ENCODE measurements at places on chromosomes 3 and 15.

DNA sequence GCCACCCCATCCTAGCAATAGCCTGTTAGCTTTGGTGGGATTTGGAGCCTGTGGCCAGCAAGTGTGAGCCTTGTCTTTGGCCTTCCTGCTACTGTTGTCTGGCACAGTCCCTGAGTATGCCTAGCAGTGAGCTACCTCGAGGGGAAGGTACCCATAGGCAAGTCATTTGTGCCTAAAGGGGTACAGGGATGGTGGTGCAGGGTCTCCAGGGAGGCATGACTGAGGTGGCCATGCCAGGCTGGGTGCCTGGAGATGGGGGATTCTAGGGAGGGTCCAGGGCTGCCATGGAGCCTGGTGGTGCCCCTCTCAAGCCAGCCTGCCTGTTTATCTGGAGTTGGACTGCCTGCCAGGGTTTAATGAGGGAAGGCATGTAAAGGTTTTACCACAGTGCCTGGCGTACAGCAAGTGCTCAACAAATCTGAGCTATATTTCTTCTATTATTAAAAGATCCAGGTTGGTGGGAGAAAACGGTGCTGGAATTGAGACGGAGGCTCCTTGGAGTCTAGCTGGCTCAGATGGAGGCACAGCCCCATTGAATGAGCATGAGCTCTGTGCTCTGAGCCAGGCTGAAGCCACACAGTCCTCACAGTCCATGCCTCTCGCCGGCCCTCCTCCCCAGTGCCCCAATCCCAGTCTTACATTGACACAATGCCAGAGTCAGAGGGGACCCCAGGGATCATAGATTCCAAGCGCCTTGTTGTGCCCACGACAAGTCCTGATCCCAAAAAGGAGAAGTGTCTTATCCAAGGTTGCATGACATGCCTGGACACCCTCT lies 76.2 kb downstream of the CORO2B start:
- DNase-seq, result no peak

- DNase-seq, result no peak
Measured at GRCh38 chr3:72479651-72480215, 368.5 kb downstream of the SHQ1 start.

DNA sequence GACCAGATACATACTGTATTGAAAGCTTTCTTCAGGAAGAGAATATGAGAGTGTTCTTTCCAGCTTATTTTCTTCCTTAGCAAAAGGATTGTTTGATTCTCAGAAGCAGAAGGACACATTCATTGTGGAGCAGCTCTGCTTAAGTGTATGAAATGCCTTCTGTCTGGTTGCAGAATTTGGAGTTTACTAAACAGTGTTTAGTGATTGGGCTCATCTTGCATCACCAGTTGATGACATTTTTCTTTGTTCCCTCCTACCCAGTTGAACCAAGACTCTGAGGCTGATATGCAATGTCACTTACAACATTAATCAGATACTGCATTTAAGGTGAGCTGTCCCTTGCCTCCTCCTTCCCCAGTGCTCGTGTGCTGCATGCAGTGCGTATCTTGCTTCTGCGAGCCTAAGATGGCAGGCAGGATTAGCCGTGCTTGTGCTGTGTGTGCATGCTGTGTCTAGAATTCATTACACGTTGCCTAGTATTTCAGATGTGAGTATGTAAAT lies 18.4 kb downstream of the ZBTB38 start:
- DNase-seq, result no peak

- no peak for DNase-seq
Measured at GRCh38 chr15:68364660-68365035, 67.3 kb downstream of the ITGA11 start.

DNA sequence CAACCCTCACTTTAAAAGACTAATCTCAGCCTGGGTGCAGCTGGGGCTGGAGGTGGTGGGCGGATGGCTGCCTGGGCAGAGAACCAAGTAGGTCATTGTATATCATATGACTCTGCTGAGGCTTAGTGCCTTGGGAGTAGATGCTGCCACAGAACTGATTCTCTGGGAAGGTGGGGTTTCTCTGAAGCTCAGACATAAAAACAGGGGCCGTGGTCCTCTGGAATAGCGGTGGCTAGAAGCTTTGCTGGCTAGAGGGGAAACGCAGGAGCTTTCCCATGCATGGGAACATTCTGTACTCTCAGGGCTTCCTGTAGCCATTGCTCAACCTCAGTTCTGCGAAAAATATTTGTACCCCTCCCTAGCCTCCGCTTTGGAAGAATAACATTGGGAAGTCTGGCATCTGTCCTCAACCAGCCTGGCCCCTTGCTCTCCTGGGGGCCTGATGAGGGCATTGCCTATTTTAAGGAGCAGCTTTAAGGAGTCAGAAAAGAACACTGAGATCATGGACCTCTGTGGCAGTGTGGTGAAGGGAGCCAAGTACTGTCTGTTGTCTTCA lies 14.7 kb downstream of the TIMP4 start:
- DNase-seq, result no peak

GRCh38 chr3:66507423-66508260 lies 6.8 kb upstream of the LRIG1 start:
- no peak for DNase-seq

- no peak for DNase-seq
Measured at GRCh38 chr3:145094355-145094941, 1066.5 kb downstream of the PLOD2 start.

DNA sequence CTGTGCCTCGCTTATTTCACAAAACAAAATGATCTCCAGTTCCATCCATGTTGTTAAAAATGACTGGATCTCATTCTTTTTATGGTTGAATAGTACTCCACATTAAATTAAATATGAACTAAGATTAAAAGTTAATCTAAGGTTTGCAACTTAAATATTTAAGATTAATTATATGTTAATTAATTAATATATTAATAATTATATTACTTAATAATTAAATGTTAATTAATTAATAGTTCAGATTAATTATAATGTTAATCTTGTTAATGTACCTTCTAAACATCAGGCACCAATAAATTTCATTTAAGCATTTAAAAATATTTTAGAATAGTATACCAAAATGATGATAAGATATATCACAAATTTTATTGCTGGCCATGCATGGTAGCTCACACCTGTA lies 971.9 kb downstream of the CADM2 start:
- DNase-seq, result no peak

DNA sequence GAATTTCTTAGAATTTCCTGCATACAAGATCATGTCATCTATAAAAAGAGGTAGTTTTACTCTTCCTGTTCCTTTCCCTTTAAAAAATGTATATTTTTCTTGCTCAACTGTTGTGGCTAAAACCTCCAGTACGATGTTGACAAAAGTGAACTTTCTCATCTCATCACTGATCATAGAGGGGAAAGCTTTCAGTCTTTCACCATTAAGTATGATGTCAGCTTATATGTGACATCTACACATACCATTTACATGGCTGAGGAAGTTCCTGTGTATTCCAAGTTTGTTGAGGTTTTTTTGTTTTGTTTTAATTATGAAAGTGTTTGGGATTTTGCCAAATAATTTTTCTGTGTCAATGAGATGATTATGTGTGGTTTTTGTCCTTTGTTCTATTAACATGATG lies 173.6 kb downstream of the PLD1 start:
- DNase-seq, result no peak

DNA sequence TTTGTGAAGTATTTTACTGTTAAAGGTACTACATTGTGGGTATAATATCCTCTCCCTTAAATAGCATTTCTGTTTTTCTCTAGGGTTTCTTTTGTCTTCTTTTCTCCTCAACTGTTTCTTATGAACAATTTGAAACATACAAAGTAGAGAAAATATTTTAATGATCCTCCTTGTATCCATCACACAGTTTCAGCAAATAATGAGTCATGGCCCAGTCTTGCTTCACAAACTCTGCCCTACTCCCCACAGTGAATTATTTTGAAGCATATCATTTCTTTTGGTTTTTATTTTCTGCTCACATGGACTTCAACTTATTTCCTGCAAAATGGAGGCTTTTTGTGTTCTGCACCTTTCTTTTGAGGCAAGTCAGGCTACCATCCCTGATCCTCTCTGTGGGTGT lies 6.1 kb upstream of the SCAANT1 start:
- no peak for DNase-seq

GRCh38 chr15:84861781-84862180 lies 22.7 kb upstream of the SLC28A1 start:
- no peak for DNase-seq

GRCh38 chr15:99168601-99169580 lies 64.0 kb downstream of the SYNM start:
- DNase-seq, result no peak

GRCh38 chr3:6204891-6205290 lies 656.0 kb upstream of the GRM7 start:
- DNase-seq, result no peak

DNA sequence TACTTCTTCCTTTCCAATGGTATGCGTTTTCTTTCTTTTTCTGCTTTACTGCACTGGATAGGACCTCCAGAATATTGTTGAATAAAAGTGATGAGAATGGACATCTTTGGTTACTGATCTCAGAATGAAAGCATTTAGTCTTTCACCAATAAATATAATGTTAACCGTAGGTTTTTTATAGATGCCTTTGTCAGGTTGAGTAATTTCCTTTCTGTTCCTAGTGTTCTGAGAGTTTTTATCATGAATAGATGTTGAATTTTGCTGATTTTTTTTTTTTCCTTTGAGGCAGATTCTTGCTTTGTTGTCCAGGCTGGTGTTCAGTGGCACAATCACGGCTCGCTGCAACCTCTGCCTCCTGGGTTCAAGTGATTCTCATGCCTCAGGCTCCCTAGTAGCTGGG lies 158.4 kb downstream of the KLHL25 start:
- no peak for DNase-seq

- no peak for DNase-seq
Measured at GRCh38 chr15:60908888-60909287, 320.2 kb downstream of the RORA start.

DNA sequence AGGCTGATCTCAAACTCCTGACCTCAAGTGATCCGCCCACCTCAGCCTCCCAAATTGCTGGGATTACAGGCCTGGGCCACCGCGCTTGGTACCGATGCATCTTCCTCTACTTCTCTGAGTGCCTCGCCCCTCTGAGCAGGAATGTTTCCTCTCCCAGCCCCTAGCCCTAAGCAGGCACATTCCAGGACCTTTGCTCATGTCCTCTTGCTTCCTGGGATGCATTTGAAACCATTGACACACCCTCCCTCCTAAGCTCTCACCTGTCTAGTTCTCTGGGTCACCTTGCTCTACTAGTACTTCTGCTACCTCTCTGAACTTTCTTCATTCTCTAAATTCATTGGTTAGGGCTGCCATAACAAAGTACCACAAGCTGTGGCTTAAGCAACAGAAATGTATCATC lies 17.9 kb upstream of the UACA start:
- DNase-seq, result no peak

- no peak for DNase-seq
Measured at GRCh38 chr3:146313746-146314111, 62.8 kb upstream of the PLSCR4 start.

DNA sequence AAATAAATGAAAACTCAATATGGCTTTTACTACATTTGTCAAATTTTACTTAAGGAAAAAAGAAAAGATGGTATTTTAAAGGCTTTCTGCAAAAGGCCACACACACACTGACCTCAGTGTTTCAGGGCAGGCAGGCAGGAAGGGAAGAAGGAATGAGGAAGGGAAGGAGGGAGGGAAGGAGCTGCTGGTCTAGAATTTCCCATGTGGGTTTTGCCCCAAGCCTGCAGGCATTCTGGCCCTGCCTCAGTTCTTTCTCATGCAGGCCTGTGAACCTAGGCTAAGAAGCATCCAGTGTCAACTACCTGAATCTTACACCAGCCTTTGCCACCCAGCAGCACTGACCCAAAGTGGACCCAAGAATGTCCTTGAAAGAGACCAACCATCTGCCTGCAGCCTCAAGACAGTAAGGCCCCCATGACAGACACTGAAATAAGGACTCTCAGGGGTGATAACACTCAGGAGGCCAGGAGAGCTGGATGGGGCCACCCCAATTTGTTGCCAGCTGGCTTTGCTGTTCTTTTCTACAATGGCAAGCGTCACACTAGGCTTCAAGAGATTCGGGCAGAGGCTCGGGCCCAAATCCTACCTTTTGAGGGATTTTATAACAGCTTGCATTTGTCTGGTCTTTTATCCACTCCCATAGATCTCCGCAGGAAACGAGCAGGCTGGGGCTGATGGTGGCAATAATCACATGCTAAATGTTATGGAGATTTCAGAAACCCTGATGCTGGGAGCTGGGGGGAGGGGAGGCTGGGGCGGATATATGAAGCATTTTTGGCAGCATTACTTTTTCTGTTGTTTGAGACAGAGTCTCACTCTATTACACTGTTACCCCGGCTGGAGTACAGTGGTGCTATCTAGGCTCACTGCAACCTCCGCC lies 51.4 kb downstream of the XXYLT1 start:
- DNase-seq, result no peak

DNA sequence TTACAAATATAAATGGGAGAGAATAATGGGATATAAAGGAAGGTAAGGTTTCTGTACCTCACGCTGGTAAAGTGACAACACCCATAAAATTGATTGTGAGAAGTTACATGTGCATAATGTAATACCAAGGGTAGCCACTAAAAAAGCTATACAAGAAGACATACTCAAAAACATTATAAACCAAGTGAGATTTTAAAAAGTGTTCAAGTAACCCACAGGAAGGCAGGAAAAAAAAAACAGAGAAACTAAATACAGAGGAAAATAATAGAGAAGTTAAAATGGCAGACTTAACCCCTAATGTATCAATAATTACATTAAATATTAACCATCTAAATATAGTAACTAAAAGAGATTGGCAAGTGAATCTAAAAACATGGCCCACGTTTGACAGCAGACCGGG lies 76.3 kb downstream of the PCSK6 start:
- no peak for DNase-seq

DNA sequence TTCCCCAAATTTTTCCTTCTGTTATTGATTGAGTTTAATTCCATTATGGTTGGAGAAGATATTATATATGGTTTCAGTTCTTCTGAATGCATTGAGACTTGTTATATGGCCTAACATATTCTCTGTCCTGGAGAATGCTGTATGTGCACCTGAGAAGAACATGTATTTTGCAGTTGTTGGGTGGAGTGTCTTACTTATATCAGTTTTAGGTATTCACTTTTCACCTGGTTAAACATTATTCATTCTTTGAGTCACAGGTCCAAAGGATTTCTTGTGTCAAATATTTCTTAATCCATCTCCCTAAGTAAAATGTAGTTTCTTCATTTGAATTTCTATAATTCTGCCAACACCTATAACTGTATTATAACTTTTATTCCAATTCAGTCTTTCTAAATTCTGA lies 17.8 kb downstream of the ACKR2 start:
- no peak for DNase-seq

DNA sequence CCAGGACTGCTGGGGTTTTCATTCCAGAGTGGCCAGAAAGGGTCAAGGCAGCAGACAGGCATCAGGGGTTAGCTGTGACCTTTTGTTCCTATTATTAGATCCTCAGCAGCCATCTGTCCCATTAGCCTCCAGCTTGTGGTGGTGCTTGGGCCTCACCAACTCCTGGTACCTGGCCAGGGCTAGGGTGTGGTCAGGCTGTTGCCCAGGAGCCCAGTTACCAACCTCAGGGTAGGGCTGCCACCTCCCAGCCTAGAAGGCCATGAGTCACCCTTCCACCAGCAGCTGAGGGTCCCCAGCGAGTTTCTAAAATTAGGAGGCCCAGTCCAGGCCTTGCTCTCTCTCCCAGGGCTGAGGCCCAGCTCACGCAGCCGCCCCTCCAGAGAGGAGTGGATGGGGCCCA lies 12.2 kb downstream of the TMEM43 start:
- no peak for DNase-seq

GRCh38 chr3:99163314-99163713 lies 261.8 kb upstream of the DCBLD2 start:
- DNase-seq, result no peak
